Muscle of leg (tissue), 16 donors: ENCODE measurements at places on chromosomes 16 and 17. TPM values are rescaled to one million over a fixed set of nuclear protein-coding genes. Genes with fewer than 3 reads are reported as not detected.

- H3K4me1 ChIP-seq: no peaks in the 10 kb centered on the region
- H3K27me3 ChIP-seq: no peaks in the 10 kb centered on the region
- DNase-seq: no peak
- H3K36me3 ChIP-seq: peaks cover 36% of the 10 kb centered on the region
- H3K27ac ChIP-seq: no peak overlapping the region
These were observed 32.2 kb downstream of the SNN start for GRCh38 chr16:11700264-11701029.

DNA sequence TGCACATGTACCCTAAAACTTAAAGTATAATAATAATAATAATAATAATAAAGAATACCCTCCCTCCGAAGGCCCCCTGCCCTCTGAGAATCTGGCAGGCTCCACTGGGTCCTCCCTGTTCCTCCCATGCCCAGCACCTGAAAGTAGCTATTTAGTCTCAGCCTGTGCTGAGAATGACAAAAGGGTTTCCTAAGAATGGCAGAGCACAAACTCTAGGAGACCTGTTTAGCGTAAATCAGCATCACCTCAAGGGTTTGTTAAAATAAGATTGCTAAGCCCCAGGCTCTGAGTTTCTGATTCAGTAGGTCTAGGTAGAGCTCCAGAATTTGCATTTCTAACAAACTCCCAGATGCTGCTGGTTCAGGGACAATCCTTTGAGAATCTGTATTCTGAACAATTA is 606.8 kb upstream of the CDH11 start:
- H3K36me3 ChIP-seq: no peaks in the 10 kb centered on the region
- H3K4me3 ChIP-seq: no peak overlapping the region
- peaks cover 3% of the 10 kb centered on the region for H3K4me1 ChIP-seq

GRCh38 chr17:53006006-53006405 is 816.7 kb upstream of the KIF2B start:
- no peaks in the 10 kb centered on the region for H3K4me1 ChIP-seq
- no peak overlapping the region for H3K27ac ChIP-seq
- H3K4me3 ChIP-seq: no peak overlapping the region
- H3K27me3 ChIP-seq: no peaks in the 10 kb centered on the region
- no peaks in the 10 kb centered on the region for H3K36me3 ChIP-seq

- H3K4me3 ChIP-seq: peak overlapping the region; percentile 26
- H3K36me3 ChIP-seq: no peaks in the 10 kb centered on the region
- no peaks in the 10 kb centered on the region for H3K27me3 ChIP-seq
- no peak for DNase-seq
- peak overlapping the region; percentile 67 for H3K27ac ChIP-seq
These were observed 606 bp downstream of the ABCA10 start for GRCh38 chr17:69228018-69228417.

Gene AGRP
- total RNA-seq: not detected

GRCh38 chr17:76841776-76842405 is 26.3 kb upstream of the MGAT5B start:
- DNase-seq: no peak
- H3K27me3 ChIP-seq: peaks cover 37% of the 10 kb centered on the region
- H3K36me3 ChIP-seq: no peaks in the 10 kb centered on the region

Gene PCTP
- 12.9 TPM for total RNA-seq

GRCh38 chr16:64094992-64095634 is 1026.8 kb downstream of the CDH11 start:
- DNase-seq: no peak
- no peaks in the 10 kb centered on the region for H3K27me3 ChIP-seq
- H3K4me3 ChIP-seq: no peak overlapping the region
- H3K27ac ChIP-seq: no peak overlapping the region
- H3K4me1 ChIP-seq: no peaks in the 10 kb centered on the region
- H3K36me3 ChIP-seq: no peaks in the 10 kb centered on the region

- DNase-seq: no peak
- no peaks in the 10 kb centered on the region for H3K36me3 ChIP-seq
- H3K4me3 ChIP-seq: peak overlapping the region; percentile 10
- peaks cover 64% of the 10 kb centered on the region for H3K27me3 ChIP-seq
- H3K27ac ChIP-seq: no peak overlapping the region
- H3K4me1 ChIP-seq: peaks cover 47% of the 10 kb centered on the region
These were observed 52.0 kb upstream of the AMZ2 start for GRCh38 chr17:68195667-68196393.

DNA sequence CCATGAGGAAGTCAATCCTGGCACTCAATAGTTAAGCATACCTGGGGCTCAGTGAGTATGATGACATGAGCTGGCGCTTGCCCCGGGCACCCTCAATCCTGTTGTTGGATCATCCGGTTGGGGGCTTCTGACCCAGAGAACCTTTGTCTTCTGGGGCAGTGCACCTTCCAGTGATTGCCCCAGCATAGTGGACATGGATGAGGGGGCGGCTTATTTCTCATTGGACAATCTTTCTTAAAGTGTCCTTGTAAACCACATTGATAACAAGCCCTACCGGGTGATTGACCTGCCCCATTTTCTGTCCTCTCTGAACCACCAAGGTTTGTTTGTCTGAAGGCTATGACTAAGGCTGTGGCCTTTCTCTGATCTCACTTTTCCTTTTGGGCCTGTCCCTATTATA is 18.2 kb downstream of the IGSF6 start:
- no peaks in the 10 kb centered on the region for H3K27me3 ChIP-seq
- no peak overlapping the region for H3K27ac ChIP-seq
- no peaks in the 10 kb centered on the region for H3K4me1 ChIP-seq
- H3K4me3 ChIP-seq: no peak overlapping the region

GRCh38 chr16:54277845-54278703 is 8.5 kb downstream of the IRX3 start:
- no peak overlapping the region for H3K27ac ChIP-seq
- H3K36me3 ChIP-seq: no peaks in the 10 kb centered on the region
- no peak overlapping the region for H3K4me3 ChIP-seq
- DNase-seq: no peak
- H3K27me3 ChIP-seq: peaks cover 30% of the 10 kb centered on the region

Gene ZNF423
- 15.8 TPM for total RNA-seq

DNA sequence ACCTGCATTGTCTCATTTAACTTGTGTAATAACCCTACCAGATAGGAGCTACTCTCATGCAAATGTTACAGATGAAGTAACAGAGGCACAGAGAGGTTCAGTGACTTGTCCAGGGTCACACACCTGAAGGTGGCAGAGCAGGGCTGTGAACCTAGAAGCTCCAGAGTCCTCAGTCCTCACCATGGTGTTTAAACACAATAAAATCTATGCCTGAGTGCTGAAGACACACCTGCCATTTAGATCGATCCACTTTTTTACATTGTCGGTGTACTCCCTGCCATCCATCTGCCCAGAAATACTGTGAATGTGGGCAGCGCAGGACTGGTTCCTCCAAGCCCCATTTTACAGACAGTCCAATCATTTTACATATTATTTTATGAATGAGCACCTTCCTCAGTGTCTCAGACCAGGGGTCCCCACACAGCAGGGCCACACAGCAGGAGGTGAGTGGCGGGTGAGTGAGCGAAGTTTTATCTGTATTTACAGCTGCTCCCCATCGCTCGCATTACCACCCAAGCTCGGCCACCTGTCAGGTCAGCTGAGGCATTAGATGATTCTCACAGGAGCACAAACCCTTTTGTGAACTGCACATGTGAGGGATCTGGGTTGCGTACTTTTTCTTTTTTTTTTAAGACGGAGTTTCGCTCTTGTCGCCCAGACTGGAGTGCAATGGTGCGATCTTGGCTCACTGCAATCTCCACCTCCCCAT is 5.6 kb downstream of the IL4R start:
- no peak for DNase-seq
- no peak overlapping the region for H3K4me3 ChIP-seq
- H3K27ac ChIP-seq: peak overlapping the region; percentile 2
- no peaks in the 10 kb centered on the region for H3K36me3 ChIP-seq
- H3K4me1 ChIP-seq: peaks cover 36% of the 10 kb centered on the region

DNA sequence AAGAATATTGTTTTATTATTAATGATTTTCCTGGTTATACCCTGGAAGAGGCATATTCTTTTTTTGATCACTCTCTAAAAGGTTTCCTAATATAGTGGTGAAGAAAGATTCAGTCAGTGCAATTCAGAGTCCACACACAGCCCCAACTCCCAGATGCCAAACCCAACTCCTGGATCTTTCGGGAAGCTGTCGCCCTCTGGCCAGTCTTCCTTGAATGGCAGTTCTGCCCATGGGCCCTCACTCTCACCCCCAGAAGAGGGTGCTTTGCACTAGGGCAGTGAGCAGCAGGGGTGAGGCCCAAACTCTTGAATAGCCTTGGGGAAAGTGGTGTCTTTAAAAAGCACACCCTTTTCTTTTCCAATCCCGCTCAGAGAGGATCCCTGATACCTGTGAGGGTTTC is 11.0 kb downstream of the KRT32 start:
- H3K36me3 ChIP-seq: no peaks in the 10 kb centered on the region
- no peaks in the 10 kb centered on the region for H3K4me1 ChIP-seq
- no peak for DNase-seq
- H3K27me3 ChIP-seq: peaks cover 6% of the 10 kb centered on the region
- no peak overlapping the region for H3K27ac ChIP-seq

DNA sequence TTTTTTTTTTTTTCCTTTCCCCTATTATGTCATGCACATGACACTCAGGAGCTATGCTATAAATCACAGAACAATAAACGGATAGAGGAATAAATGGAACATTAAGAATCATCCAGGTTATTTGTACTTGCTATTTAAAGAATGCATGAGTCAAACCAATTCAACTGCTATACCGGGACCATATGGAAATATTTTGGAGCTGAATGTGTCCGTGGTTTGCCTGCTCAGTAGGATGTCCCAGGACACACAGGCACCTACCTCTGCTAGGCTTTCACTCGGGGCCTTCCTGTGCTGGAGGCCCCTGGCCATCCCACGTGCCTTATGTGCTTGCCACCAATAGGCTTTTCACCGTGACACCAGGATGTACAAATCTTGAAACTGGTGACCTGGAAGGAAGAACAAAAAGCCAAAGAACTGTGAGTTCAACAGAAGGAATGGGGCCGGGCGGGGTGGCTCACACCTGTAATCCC is 15.3 kb upstream of the SEC14L1 start:
- H3K4me1 ChIP-seq: peaks cover 51% of the 10 kb centered on the region
- H3K27me3 ChIP-seq: no peaks in the 10 kb centered on the region
- no peaks in the 10 kb centered on the region for H3K36me3 ChIP-seq
- peak; percentile 78 for DNase-seq

DNA sequence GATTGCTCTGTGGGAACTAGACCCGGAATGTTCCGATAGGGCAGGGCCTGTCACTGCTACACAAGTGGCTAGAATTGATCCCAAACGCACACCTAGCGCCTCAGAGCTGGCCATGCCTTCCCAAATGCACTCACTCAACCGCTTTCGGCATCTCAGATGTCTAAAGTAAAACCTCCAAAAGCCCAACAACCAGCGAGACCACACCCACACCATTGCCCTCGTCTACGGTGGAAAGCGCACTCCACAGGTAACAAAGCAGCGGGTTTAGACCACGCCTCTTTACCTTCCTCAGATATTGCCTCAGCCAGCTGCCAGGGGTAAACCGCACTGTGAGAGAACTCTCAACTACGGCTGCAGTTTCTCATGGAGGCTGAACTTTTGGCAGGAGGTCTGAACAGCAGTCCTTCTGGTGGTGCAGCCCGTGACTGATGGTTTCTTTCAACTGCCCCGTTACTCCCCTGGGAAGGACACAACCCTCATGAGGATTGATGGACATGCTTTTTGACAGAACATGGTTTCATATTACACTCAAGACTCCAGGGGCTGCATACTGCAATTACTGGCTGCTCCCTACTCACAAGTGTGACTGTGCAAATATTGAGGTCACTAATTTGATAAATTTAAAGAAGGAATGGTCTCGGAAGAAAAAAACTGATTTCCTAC is 34.5 kb downstream of the USP7 start:
- H3K4me3 ChIP-seq: no peak overlapping the region
- H3K27me3 ChIP-seq: no peaks in the 10 kb centered on the region
- no peaks in the 10 kb centered on the region for H3K4me1 ChIP-seq
- no peak for DNase-seq
- peaks cover 40% of the 10 kb centered on the region for H3K36me3 ChIP-seq

DNA sequence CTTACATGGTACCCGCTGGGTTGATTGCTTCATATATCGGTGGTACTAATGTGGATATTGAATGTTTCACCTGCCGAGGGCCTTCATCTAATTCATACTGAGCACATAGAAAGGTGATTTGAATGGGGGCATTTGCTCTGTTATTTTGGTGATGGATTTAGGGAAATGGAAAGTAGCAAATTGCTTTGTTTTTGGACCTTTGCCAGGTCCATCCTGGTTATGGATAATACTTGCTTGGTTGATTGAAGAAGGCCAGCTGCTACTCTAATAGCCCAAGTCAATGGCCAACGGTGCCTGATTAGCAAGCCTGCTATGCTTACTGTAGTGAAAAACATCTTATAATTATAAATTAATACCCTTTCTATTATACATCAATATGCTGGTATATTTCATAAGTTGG is 253.6 kb downstream of the CDH13 start:
- no peaks in the 10 kb centered on the region for H3K36me3 ChIP-seq
- no peak overlapping the region for H3K4me3 ChIP-seq
- no peak overlapping the region for H3K27ac ChIP-seq
- DNase-seq: no peak
- H3K4me1 ChIP-seq: peaks cover 2% of the 10 kb centered on the region

DNA sequence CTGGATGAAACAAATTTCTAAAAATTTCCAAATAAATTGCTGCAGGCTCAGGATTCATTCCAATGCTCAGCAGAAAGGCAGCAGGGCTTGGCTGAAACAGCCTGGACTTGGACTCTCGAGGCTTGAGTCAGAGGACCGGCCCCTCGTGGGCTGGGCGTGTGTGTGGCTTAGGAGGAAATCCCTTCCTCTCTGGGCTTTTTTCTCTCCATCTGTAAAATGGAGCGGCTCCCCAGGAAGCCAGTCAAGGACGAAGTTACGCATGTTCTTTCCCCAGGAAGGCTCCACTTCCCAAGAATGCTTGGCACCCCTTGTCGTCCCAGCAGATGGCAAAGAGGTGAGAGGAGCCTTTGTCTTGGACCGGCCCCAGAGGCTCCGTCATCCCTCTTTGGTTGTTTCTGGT is 13.5 kb downstream of the SLC46A1 start:
- no peak for DNase-seq
- peaks cover 62% of the 10 kb centered on the region for H3K36me3 ChIP-seq
- no peaks in the 10 kb centered on the region for H3K27me3 ChIP-seq

GRCh38 chr16:90046122-90046970 is 27.1 kb upstream of the DBNDD1 start:
- H3K27ac ChIP-seq: no peak overlapping the region
- H3K27me3 ChIP-seq: peaks cover 13% of the 10 kb centered on the region
- H3K4me3 ChIP-seq: peak overlapping the region; percentile 26
- no peak for DNase-seq
- H3K36me3 ChIP-seq: peaks cover 27% of the 10 kb centered on the region

DNA sequence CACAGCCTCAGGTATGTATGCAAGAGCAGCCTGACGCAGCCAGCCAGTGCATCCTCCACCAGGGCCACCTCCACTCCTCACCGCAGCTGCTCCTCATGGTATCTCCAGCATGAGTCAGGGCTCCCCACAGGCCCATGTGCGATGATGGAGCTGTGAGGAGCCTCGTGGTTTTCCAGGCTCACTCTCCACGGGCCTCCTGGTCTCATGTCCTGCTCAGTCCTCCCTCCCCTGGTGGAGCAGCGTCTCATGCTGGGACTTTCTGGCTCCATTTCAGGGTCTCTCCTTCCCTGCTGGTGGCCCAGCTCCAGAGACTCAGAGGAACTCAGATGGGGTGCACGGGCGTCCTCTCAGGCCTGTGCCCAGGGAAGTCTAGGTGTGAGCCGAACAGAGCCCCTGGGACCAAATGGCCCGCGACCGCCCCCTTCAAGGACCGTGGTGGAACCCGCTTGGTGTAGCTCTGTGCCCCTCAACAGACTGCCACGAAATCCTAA is 70.4 kb downstream of the METRNL start:
- peaks cover 48% of the 10 kb centered on the region for H3K4me1 ChIP-seq
- no peak overlapping the region for H3K4me3 ChIP-seq
- DNase-seq: no peak
- H3K27ac ChIP-seq: no peak overlapping the region
- no peaks in the 10 kb centered on the region for H3K36me3 ChIP-seq
